ENCODE measurements at places on chromosomes 7 and 10. TPM values are rescaled to one million over a fixed set of nuclear protein-coding genes. Genes with fewer than 3 reads are reported as not detected.

Gene SORBS1
- total RNA-seq, result 3.7 TPM

Gene TAS2R41
- total RNA-seq, result not detected

- H3K27ac ChIP-seq, result 0 out of 2 replicates have a peak overlapping the region, but pooled peaks have one; percentile 5
- H3K27me3 ChIP-seq, result no peaks in the 10 kb centered on the region
- peaks cover 32% of the 10 kb centered on the region for H3K4me1 ChIP-seq
- H3K4me3 ChIP-seq, result no peak overlapping the region
Observed at GRCh38 chr7:131015657-131015958, 281.6 kb upstream of the KLF14 start.

DNA sequence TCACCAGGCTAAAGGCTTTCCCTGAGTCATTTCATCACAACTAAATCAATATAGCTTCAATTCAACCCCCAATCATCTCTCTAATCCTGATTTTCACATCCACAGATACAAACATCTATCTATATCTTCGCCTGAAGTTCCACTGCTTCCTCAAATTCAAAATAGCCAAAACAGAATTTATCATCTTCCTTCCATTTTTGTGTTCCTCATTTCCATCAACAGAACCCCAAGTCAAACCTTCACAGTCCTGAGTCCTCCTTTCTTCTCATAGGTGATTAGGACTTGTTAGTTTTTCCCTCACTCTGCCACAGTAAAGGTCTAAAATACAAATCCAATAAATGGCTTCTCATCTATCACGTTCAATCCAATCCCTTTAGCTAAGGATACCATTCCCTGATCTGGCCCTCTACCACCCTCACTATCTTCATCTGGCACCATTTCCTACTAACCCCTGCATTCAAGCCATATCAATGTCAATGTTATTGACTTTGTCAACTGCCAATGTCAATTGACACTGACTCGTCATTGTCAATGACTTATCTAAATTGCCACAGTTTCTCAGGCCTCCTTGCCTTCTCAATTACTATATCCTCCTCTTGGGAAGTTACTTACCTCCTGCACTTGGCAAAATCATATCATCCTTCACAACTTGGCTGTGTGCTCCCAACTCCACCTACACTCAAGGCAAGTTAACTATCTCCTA lies 2.6 kb downstream of the HYCC1 start:
- no peak for DNase-seq
- H3K27ac ChIP-seq, result no peak overlapping the region
- H3K36me3 ChIP-seq, result no peaks in the 10 kb centered on the region
- no peak overlapping the region for H3K4me3 ChIP-seq
- peaks cover 21% of the 10 kb centered on the region for H3K4me1 ChIP-seq

DNA sequence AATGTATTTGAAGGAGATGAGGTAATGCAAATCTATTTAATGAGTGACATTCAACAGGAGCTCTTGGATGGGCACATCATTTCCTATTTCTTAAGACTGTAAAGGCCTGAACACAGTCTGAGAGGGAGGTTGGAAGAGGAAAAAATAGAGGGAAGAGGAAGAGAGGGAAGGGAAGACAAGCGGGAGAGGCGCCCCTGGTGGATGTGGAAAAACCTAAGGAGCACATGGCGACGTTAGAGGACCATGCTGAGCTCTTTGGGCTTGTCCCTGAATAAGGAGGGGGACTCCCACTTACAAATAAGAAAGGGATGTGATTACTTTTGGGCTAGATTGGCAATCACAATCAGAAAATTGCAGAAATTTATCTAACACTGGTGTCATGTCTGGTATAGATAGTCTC lies 19.6 kb downstream of the SUN3 start:
- H3K27me3 ChIP-seq, result no peaks in the 10 kb centered on the region
- DNase-seq, result no peak
- H3K4me1 ChIP-seq, result no peaks in the 10 kb centered on the region

DNA sequence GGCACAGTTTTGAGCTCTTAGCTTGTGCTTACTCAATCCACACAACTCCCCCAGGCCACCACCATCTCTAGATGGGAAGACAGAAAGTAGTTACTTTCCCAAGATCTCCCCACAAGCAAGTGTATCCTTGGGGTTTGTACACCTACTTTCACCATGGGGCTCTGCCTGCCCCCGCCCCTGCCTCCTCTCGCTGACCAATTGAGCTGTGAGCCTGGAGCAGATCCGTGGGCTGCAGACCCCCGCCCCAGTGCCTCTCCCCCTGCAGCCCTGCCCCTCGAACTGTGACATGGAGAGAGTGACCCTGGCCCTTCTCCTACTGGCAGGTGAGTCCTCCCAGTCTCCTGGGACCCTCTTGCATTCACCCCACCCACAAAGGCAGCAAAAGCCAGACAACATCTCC lies 2.0 kb downstream of the FXYD4 start:
- H3K4me1 ChIP-seq, result no peaks in the 10 kb centered on the region
- no peaks in the 10 kb centered on the region for H3K27me3 ChIP-seq
- no peaks in the 10 kb centered on the region for H3K36me3 ChIP-seq
- no peak overlapping the region for H3K4me3 ChIP-seq

DNA sequence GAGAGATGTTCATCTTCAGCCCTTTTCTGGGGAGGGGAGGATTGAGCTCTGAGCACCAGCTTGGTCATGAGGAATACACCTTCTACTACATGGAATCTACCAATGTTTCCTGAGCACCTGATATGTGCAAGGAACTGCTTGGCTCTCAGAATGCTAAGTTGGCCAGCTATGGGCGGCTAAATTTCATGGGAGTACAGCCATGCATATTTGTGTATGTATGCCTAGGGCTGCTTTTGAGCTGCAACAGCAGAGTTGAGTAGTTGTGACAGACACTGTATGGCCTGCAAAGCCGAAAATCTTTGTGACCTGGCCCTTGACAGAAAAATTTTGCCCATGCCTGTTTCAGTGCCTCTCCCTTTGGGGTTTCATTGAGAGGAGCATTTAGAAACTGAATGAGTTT lies 44.9 kb downstream of the NPY start:
- H3K36me3 ChIP-seq, result no peaks in the 10 kb centered on the region
- H3K27ac ChIP-seq, result no peak overlapping the region

DNA sequence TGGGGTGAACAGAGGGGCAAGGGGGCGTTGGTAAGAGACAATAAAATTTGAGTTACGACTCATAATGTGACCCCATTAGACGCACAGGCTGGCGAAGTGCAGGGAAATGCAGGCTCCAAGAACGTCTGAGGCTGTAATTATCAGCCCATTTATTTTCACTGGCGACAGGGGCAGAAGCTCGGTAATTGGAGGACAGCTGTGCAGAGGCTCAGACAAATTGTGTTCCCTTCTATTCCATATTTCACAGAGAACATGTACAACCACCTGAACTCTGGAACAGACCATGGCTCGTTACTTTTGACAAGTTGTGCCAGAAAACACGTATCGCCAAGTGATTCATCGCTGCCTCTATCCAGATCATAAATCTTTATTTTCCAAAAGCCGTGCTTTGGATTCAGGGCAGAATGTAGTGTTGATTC lies 137.3 kb upstream of the FRMD4A start:
- no peaks in the 10 kb centered on the region for H3K4me1 ChIP-seq
- no peaks in the 10 kb centered on the region for H3K27me3 ChIP-seq
- H3K27ac ChIP-seq, result no peak overlapping the region
- no peaks in the 10 kb centered on the region for H3K36me3 ChIP-seq
- no peak for DNase-seq
